ENCODE measurements at places on chromosomes 1 and 21.

GRCh38 chr21:46172863-46173528 is 11.3 kb downstream of the SPATC1L start:
- DNase-seq, result no peak

GRCh38 chr1:41360074-41360785 is 1.0 kb upstream of the FOXO6 start:
- no peak for DNase-seq

GRCh38 chr1:8076176-8076575 is 50.1 kb upstream of the ERRFI1 start:
- no peak for DNase-seq

GRCh38 chr1:206796981-206797402 is 24.7 kb upstream of the IL10 start:
- no peak for DNase-seq

GRCh38 chr1:18339161-18339560 is 141.6 kb upstream of the KLHDC7A start:
- DNase-seq, result no peak

DNA sequence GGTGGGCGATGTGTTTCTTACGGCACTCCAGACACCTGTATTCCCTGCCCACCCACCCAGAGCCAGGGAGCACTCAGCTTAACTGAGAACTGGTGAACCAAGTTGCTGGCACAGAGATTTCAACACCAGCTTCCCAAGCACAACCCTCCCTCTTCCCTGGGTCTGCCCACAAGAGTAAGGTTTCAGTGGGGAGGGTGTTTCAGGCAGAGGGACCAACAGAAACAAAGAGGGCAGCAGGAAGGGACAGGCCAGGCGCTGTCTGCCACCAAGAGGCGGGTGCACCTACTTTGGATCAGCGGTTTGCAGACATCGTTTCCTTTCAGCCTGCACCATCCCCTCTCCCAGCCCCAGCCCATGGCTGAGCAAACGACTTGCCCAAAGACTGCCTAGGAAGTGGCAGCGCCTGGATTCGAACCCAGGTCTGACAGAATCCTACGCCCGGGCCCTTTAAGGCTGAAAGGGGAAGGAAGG is 21.9 kb upstream of the ALDH4A1 start:
- no peak for DNase-seq

- no peak for DNase-seq
Observed at GRCh38 chr1:101437800-101438199, 201.0 kb downstream of the S1PR1 start.

GRCh38 chr1:119674111-119674526 is 26.1 kb upstream of the ZNF697 start:
- DNase-seq, result no peak

DNA sequence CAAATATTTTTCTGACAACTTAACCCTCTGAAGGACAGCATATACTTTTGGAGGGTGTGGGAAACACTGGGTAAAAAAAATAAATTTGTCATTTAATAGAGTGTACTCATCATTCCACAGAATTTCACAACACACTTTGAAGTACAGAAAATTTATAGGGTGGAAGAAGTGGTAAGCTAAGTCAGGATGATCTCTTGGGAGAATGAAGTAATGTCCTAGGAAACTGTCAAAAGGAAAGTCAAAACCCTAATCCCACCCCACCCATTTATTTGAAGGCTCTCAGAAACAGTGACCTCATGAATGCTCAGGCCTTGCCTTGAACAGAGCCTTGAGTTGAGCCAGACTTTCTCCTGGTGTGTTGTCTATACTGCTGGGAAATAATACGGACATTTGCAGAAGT is 7.3 kb upstream of the UAP1 start:
- DNase-seq, result no peak

- no peak for DNase-seq
Observed at GRCh38 chr1:91741301-91741700, 144.7 kb downstream of the TGFBR3 start.

DNA sequence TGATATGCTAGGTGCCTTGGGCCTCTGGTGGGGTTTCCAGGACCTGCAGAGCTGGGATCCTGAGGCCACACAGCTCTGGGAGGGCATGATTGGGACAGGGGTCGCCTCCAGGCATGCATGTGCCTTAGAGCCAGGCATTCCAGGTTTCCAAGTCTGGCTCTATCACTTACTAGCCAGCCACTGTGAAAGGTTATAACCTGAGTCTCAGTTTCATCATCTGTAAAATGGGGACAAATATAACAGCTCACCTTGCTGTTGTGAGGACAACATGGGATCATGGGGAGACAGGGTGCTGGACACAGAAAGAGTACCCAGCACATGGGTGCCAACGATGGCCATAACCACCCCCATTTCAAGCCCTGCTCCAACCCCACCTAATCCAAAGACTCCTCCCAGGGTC is 2.7 kb downstream of the CHI3L1 start:
- no peak for DNase-seq

GRCh38 chr1:49185450-49185980 is 408.8 kb upstream of the BEND5 start:
- DNase-seq, result no peak

DNA sequence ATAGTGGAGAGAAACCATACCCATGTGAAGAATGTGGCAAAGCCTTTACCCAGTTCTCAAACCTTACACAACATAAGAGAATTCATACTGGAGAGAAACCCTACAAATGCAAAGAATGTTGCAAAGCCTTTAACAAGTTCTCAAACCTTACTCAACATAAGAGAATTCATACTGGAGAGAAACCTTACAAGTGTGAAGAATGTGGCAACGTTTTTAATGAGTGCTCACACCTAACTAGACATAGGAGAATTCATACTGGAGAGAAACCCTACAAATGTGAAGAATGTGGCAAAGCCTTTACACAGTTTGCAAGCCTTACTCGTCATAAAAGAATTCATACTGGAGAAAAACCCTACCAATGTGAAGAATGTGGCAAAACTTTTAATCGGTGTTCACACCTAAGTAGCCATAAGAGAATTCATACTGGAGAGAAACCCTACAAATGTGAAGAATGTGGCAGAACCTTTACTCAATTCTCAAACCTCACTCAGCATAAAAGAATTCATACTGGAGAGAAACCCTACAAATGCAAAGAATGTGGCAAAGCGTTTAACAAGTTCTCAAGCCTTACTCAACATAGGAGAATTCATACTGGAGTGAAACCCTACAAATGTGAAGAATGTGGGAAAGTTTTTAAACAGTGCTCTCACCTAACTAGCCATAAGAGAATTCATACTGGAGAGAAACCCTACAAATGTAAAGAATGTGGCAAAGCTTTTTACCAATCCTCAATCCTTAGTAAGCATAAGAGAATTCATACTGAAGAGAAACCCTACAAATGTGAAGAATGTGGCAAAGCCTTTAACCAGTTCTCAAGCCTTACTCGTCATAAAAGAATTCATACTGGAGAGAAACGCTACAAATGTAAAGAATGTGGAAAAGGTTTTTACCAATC is 80.0 kb downstream of the JMJD4 start:
- no peak for DNase-seq

GRCh38 chr1:12342401-12343003 is 112.7 kb downstream of the VPS13D start:
- no peak for DNase-seq

DNA sequence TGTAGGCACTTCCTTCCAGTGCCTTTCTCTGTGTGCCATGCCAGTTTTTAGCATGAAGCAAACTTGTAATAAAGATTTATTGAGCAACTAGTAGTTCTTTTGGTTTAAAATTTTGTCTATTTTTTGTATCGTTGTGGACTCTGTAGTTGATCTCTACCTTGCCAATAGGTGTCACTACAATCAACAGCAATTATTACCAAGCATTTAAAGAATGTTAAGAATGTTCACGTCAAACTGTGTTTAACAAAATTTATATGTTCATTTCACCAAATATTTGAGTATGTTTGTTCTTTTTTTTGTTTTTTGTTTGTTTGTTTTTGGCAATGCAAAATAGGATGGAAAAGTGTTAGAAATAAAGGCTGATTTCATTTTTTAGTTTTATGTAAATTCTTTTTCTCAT is 208.1 kb downstream of the PATJ start:
- DNase-seq, result no peak

DNA sequence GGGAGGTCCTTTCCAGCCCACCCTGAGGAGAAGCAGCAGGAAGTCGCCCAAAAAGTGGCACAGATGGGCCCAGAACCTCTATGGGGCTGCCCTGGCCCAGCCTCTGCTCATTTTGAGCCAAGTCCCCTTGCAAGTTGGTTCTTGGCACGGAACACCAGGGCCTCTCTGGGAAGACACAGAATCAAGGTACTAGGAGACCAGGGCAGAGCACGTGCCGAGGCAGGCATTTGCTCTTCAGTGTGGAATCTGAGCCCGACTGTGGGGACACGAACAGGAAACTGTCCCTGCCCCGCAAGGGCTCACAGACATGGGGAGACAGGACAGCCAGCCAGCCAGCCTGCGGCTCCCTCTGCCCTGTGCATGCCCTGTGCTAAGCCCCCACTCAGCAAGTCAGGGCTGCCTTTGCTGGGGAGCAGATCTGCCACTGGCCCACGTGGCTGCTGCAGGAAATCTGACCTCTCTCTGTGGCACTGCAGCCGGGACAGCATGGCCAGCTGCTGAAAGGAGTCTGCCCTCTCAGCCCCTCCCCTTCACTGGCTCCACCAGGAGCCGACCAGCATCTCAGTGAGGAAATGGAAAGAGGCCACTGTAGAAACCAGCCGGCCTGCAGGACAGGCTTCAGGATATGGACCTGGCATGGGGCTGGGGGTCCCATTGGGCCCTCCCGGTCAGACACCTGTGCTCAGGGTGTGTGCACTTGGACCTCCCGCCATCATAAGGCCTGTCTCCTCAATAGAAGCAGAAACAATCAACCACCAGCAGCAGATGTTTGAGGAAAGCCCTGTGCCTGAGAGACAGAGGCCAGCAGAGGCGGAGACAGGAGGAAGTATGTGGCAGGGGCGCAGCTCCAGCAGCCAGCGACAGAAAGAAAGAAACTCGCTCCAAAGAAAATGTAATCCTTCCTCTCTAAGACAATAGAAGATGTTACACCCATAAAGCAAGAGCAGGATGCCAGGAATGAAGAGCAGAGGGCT is 3.7 kb downstream of the ARHGEF16 start:
- DNase-seq, result peak; percentile 70

GRCh38 chr1:241451956-241452355 is 67.6 kb downstream of the FH start:
- DNase-seq, result no peak

DNA sequence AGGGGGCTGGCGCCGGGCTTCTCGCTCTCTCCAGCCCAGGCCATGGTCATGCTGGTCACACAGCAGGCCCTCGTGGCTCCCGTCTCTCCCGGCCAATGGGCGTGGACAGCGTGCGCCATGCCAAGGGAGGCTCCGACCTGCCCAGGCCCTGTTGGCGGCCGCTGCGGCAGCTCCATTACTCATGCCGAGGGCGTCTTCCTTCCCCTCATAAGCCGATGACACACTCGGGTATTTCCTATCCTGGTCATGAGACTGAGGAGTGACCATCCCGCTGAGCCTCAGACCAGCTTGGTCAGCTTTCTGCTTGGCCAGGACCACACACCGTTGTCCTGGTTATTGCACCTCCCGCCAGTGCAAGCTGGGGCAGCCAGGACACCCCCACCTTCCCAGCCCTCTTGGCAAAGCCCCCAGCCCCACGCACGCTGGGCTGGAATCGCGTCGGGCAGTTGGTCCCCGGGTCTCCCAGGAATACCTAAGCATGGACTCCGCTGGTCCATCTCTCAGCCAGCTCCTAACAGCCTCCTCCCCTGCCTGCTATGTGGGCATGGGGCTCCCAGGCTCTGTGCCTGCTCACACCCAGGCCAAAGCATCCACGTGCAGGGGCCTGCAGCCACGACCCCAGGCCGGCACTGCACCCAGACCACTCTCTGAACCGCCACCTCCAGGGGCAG is 49.8 kb downstream of the ARHGEF16 start:
- DNase-seq, result peak; percentile 20

DNA sequence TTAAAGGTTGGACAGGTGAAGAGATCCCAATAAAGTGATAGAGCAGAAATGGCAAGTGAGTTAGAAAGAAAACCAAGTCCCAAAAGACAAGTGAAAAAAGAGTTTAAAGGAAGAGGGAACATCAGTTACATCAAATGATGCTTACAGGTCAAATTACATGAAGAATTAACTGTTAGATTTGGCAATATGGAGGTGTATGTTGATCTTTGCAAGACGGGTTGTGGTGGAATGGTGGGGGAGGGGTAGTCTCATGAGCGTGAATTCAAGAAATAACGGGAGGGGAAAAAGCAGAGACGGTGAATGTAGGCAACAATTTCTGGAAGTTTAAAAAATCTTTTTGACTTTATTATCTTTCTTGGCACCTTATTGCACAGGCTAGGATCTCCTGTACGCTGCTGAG is 76.6 kb downstream of the NTPCR start:
- no peak for DNase-seq

- no peak for DNase-seq
Observed at GRCh38 chr1:107976836-107977235, 11.9 kb upstream of the VAV3 start.

- no peak for DNase-seq
Observed at GRCh38 chr1:170604889-170605288, 59.0 kb upstream of the PRRX1 start.

- no peak for DNase-seq
Observed at GRCh38 chr21:37264808-37265207, 2.3 kb downstream of the VPS26C start.

- DNase-seq, result peak; percentile 74
Observed at GRCh38 chr1:234725177-234726132, 115.5 kb upstream of the IRF2BP2 start.

GRCh38 chr1:29271724-29272123 is 35.4 kb downstream of the PTPRU start:
- DNase-seq, result no peak

DNA sequence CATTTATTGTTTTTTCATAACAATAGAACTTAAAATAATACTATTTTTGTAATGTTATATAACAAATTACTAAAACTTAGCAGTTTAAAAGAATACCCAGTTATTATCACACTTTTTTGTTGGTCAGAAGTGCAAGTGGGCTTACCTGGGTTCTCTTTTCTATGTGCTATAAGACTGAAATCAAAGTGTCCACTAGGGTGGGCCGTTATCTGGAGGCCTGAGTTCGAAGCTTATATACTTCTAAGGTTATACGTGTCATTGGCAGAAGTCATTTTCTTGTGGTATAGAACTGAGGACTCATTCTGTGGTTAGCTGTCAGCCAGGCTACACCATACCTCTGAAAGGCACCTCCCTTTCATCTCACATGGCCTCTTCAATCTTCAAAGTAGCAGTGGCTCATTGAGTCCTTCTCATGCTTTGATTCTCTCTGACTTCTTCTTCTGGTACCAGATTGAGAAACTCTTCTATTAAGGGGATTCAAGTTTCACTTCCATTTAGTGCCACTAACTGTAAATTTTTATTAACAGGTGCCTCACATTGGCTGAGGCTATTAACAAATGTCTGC is 414.3 kb downstream of the AMY1C start:
- no peak for DNase-seq

DNA sequence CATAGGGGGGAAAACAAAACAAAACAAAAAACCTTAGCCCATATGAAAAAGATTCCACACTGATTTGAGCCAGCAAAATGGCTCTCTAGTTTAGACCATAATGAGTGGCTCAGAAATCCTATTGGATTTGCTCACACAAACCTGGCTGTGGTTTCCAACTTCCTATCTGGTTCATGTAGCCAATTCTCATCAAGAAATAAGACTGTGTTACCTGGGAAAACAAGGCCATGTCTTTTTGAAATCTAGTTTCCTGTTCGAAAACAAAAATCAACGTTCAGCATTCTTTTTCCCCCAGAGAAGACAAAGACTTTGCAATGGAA is 69.2 kb downstream of the TBX15 start:
- DNase-seq, result no peak

All from pons (tissue), 1 donor.